ENCODE measurements at places on chromosomes 13 and 19. TPM values are rescaled to one million over a fixed set of nuclear protein-coding genes. Genes with fewer than 3 reads are reported as not detected.

SIGLECL1 gene
- total RNA-seq: not detected

TRPC4 gene
- 9.8 TPM for total RNA-seq

GRCh38 chr19:12668932-12669269 is 2.3 kb downstream of the WDR83 start:
- DNase-seq: peak; percentile 66

FAM83E gene
- total RNA-seq: not detected

TRAPPC2B gene
- total RNA-seq: 32.7 TPM

DNA sequence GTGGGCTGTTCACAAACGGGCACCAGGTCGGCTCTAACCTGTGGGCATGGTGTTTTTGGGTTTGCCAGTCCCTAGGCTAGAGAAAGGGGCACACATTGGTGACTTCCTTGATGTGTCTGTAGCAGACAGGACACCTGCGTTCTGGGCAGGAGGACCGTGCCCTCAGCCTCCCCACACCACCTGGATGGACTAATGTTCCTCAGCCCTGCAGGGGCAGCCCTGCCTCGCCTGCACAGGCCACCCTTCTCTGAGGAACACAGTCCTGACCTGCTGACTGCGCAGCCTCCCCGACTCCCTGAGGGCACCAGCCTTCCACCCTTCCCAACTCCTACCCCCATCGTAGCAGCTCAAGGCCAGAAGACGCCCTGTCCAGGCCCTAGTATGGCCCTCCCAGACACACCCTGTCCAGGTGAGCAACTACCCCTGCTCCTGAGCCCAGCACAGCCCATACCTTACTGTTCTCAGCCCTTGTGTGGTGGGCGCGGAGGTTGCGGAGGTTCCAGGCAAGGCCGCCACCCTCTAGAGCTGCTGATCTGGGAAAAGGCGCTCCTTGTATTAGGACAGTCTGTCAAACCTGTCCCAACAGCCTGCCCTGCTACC is 55.7 kb downstream of the GGACT start:
- DNase-seq: no peak

GRCh38 chr13:53214433-53214832 is 185.8 kb downstream of the OLFM4 start:
- no peak for DNase-seq

CYP4F12 gene
- not detected for total RNA-seq

DNA sequence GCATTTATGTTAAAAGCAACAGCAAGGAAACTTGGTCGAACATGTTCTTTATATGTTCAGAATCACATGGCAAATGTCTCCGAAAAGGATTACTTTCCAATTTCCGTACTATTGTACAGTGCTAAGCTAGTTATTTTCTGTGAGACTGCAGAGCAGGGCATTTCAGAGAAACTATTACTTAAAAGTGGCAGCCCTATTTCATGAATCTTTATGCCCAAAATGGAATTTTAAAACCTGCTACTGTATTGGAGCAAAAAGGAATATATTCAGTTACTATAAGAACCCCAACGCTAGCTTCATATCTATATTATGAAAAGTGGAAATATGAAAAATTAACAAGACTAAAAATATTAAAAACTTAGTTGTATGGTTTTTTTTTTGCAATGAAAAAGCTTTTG is 2.2 kb upstream of the KLF5 start:
- DNase-seq: no peak

DNA sequence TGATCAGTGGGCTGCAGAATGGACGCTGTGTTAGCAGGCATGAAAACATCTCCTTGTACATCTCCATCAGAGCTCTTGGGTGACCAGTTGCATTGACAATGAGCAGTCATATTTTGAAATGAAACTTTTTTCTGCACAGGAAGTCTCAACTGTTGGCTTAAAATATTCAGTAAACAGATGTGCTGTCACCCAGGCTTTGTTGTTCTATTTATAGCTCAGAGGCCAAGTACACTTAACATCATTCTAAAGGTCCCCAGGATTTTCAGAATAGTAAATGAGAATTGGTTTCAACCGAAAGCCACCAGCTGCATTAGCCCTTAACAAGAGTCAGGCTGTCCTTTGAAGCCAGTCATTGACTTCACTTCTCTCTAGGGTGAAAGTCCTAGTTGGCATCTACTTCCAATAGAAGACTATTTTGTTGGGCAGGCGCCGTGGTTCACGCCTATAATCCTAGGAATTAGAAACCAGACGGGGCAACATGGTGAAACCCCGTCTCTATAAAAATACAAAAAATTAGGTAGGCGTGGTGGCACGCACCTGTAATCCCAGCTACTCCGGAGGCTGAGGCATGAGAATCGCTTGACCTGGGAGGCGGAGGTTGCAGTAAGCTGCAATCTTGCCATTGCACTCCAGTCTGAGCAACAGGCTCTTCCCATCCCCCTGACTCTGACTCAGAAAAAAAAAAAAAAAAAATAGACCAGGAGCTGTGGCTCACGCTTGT is 7.9 kb upstream of the PDE4A start:
- DNase-seq: no peak

ERVK3-1 gene
- total RNA-seq: 90.1 TPM

- DNase-seq: no peak
Observed at GRCh38 chr19:11479090-11479897, 1.6 kb downstream of the ELAVL3 start.

- no peak for DNase-seq
Observed at GRCh38 chr13:98182153-98182552, 5.1 kb upstream of the RNF113B start.

- no peak for DNase-seq
Observed at GRCh38 chr13:22214184-22214583, 543.3 kb downstream of the FGF9 start.

GFY gene
- not detected for total RNA-seq

DNA sequence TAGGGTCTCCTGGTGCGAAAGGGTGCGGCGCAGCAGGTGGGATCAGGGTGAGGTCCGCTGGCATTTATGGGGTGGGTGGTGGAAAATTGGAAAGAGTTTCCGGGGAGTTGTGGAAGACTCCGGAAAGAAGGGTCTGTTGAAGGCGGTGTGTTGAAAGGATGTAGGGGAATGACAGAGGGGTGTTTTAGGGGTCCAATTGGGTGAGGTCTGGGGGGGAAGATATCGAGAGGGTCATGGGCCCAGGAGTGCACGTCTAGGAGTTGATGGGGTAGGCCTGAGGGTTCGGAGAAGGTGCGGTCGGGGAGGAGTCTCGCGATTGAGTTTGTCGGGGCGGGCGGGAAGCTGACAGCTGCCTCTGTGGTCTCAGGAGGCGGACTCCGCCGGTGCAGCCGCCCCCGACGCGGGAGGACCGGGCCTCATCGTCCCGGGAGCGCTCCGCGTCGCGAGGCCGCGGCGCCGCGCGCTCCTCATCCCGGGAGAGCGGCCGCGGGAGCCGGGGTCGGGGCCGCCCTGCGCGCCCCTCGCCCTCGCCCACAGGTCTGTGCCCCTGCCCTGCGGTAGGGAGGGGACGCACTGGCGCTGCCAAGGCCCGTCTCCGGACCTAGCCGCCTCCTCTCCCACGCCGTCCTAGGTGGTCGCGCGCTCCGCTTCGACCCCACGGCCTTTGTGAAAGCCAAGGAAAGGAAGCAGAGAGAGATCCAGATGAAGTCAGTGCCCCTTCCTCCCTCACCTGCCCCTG is 7.0 kb downstream of the PGLYRP1 start:
- no peak for DNase-seq

GRCh38 chr19:3546119-3546518 is 7.1 kb downstream of the TEKTIP1 start:
- no peak for DNase-seq

DNA sequence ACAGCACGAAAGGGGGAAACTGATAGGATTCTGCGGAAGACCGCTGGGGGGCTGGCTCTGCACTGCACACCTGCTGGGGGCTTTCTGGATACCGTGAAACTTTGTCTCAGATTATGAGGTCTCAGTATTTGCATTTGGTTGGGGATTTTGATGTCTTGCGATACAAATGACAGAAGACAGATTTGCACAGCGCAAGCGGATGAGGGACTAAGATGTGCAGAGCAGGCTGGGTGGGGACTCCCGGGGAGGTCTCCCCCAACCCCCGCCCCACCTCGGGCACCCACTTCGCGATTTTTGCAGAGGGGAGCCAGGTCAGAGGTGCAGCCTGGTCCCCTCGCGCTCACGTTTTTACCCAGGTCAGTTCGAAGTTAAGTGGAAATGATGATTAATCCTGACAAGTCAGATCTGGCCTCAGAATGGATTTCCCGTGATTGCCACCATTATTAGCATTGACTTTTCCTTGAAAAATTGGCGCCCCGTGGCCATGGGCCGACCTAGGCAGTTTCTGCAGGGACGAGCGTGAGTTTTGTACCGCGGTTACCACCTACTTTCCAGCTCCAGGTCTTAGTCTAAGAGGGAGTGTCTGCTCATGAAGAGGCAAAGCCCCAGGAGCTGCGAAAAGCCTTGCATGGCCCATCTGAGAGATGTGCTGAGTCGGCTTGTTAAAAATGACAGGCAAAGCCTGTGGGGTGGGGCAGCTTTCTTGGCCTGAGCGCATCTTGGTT is 1.3 kb upstream of the GJB2 start:
- DNase-seq: no peak

DNA sequence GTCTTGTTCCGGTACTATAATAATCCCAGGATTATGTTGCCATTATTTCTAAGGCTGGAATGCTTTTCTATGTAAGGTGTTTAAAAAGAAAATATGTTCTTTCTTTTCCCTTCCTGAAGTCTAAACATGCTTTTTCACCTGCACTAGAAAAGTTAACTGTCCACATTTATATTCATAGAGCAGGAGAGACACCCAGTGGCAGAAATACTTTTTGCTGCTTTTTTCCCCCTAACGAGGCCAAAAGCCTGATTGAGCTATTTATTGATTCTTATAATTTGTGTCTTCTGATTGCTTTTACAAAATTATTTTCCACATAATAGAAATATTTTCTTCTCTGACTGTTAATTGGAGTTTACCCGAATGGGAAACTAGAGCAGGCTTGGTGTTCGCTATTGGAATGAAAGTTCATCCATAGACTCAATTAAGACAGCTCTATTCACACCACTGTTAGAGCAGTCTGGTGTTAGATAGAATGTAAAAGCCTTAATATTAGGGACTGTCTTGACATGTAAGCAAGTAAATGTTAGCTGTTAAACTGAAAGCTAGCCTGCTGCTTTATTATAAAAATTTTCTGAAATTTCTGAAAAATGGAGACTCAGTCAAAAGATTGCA is 15.8 kb downstream of the GPR180 start:
- DNase-seq: no peak

GRCh38 chr13:38819053-38819452 is 132.2 kb downstream of the FREM2 start:
- DNase-seq: peak; percentile 11

- DNase-seq: peak; percentile 77
Observed at GRCh38 chr13:50693727-50694126, 149.8 kb downstream of the DLEU7 start.

GRCh38 chr13:112453874-112454647 is 77.9 kb downstream of the SPACA7 start:
- no peak for DNase-seq

GRCh38 chr13:112113348-112113747 is 46.4 kb downstream of the SOX1 start:
- DNase-seq: no peak

GPC6 gene
- total RNA-seq: 0.37 TPM

DNA sequence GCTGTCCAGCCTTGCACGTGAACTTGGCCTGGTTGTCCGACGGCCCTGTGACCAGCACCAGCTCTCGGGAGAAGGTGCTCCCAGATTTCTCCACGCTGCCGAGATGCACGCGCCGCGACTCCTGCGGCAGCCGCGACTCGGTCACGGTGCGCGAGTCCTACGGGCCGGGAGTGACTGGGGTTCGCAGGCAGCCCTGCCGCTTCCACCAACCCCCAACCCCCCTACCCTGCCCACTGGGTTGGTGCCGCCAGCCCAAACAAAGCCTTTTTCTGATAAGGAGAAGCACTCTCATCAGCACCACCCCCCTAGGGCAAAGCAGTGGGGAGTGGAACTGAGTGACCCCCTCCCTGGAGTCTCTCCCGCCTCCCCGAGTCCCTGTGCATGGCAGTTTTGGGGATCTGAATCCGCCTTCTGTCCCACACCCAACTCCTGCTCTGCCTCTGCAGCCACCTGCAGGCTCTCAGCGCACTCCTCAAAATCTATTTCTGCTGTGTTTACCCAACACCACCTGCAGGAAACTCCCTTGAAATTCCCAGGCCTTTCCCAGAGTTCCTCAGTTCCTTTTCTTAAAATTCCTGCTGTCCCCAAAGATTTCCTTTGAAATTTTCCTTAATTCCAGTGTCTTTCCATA is 6.2 kb downstream of the NPHS1 start:
- DNase-seq: no peak

NLRP7 gene
- total RNA-seq: not detected

DNA sequence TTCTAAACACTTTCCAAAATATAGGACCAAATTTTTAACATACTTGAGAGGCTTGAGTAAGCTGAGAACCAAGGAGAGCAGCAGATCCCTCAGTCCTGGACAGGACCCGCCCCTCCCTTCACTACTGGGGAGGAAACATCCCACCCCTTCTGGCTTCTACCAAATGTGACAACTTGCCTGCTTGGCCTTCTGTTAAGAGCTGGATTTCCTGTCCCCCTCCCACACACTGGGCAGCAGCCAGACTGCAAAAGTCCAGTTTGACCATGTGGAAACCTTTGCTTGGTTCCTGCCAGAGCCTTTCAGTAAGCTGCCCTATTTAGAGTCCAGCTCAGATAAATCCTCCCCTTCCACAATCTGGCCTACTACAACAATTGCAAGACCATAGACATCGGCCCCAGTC is 84.3 kb downstream of the FGF14 start:
- no peak for DNase-seq

HSPB6 gene
- total RNA-seq: 0.47 TPM

ICAM1 gene
- 88.4 TPM for total RNA-seq

ZFP36 gene
- total RNA-seq: 10.8 TPM

DNA sequence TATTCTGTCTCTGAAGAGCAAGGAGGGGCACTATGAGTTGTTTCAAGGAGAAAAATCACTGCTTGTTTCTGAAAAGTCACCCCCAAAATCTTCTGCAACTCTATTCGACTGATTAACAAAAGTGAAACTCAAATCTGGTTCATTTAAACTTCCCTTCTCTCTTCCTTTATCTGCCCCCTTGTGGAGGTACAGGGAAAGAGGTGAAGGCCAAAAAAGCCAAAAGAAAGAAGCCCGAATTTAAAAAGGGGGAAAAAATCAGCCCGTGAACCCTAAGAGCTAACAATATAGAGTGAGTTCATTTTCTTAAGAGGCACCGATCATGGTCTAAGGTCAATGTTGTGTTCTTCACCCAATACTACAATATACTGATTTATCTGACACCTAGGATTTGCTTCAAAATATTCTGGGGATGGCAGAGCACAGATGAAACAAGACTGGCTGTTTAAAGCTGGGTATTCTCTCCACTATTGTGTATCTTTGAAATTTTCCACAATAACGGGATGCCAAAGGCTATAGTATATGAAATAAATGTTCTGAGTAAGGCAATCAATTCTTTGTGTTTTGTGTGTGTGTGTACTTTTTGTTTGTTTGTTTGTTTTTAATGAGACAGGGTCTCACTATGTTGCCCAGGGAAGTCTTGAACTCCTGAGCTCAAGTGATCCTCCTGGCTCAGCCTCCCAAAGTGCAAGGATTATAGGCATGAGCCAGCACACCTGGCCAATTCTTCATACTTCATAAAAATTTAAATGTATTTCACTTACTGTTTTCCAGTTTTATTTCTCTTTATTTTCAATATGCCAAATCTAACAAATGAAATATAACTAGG is 55.0 kb upstream of the EEF1AKMT1 start:
- peak; percentile 64 for DNase-seq

ZNF160 gene
- total RNA-seq: 21.4 TPM

PLK5 gene
- total RNA-seq: not detected
